ENCODE measurements at places on chromosomes 1 and 21.
A peak's percentile ranks its signal among the peaks of the same experiment; 100 is the strongest.

GRCh38 chr1:216766633-216767327, 43.6 kb upstream of the ESRRG start:
- no peak for DNase-seq

DNA sequence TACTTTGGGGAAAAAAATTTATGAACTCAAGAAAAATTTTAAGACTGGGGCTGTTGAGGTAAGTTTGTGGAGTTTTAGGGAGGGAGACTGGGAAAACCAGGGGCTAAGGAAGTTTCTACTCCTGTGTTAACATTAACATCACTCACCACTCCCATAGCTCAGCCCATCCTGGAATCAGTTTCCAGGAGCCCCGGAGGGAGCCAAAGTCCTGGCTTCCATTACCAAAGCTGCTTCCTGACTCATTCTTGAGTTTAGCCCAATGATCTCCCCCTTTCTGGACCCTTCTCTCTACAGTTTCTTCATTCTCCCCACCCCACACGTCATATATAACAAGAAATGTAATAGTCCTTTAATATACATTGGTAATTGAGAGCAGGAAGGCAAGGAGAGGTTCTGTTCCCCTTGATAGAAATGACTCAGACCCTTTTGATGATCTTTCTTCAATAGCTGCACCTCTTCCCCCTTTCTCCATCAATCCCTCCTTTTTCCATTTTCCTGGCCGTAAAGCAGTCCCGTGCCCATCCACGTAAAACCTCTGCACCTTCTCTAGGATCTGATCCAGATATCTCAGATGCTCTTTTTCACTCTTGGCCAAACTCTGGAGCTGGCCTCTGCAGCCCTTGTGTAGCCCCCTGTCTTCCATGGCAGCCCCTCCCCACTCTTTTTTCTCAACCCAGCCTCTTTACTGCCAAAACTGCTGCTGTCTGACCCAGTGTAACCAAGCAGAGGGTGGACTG, 4.6 kb upstream of the PIAS3 start:
- DNase-seq = no peak

DNA sequence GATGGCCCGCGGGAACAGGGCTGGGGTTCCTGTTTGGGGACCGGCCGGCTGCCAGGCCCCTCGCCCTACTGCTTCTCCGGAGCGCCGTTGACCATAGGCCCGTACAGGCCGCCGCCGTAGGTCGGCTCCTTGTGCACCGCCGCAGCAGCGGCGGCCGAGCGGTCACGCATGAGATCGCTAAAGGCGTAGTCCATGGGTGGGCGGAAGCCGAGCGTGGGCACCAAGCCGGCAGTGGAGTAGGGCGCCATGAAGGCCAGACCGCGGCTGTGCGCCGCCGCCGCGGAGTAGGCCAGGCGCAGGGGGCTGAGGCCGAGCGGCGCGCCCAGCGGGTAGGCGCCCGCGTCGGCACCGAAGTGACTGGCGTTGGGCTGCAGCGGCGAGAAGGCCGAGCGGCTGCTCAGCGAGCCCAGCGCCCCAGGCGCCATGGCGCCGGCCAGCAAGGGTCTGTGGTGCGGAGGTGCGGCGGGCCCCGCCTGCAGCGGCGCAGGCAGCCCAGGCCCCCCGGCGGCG, 4.6 kb downstream of the DMRTA2 start:
- no peak for DNase-seq

DNA sequence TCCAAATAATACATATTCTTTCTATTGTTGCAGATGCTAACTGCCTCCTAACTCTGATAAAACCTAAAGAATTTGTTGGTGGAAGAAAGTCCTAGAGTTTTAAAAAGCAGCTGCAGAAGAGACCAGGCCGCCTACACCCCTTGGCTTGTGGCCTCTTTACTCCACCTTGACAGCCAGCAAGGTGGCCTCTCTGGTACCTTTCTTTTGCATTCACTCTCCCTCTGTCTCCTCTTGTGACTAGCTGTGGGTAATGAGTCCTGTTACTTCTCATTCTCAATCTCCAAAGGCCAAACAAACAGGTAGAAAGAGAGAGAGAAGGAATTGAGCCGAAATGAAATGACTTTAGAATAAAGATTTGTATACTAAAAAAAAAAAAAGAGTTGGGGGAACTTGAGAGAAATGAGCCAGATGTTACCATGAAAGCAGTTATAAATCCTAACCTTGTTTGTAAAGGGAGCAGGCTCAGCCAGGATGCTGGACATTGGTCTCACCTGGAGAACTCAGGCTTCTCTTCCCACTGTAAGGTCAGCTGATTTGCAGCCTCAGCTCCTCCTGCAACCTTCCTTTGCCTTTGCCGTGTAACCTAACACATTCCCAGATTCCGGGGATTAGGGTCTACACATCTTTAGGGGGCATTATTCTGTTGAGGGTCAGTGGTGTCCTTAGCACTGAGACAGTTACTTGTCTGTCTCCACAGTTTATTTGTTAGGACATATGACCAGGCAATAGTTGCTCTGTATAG, 164.1 kb upstream of the IRF2BP2 start:
- DNase-seq = no peak

- no peak for DNase-seq
These were observed 174.4 kb downstream of the DSCAM start for GRCh38 chr21:40672602-40673001.

DNA sequence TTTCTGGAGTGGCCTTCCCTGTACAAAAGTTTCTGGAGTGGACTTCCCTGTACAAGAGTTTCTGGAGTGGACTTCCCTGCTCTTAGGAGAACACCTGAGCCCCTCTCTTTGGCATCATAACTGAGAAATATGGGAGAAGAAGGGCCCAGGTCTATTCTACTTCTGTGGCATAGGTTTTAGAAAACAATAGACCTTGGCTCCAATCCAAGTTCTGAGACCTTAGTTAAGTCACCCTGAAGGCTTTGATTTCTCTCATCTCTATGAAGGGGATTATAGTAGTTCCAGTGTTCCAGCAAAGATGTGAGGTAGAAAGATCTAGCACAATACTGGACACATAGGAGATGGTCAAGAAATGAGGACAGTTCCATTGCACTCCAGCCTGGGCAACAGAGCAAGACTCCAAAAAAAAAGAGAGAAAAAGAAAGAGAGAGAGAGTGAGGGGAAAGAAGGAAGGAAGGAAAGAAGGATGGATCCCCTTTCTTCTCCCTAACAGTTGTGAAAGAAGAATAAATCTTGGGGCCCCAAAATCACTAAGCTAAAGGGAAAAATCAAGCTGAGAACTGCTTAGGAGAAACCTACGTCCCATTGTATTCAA, 13.3 kb upstream of the EIF4G3 start:
- no peak for DNase-seq

DNA sequence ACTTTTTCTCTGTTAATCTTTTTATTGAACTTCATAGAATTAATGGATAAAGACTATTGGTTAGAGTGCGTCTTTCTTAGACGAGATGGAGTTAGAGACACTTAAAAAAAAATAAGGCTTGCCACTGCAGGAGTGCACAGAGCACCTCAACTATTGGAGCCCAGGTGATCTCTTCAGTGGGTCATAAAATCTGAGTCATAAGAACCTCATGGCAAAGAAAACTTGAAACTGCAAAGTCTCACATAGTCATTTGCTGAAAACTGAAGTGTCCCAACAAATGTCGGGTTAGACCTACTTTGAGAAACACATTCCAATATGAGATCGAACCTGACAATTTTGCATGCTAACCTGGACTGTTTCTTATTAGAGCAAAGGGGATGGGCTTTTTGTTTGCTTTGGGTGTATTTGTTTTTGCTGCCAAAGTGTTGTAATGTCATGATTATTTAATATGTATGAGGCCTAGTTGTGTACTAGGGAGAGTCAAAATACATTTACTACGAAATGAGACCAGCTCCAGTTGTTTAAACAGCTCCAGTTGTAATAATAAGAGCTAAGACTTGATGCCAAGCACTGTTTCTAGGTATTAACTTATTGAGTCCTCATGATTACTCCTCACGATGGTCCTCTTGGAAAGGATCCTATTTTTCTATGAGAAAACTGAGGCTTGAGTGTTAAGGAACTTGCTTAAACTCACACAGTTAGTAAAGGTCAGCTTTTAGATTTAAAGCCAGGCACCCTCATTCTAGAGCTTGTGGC, 65.1 kb downstream of the DDR2 start:
- DNase-seq = no peak

- no peak for DNase-seq
These were observed 311.9 kb upstream of the PLD5 start for GRCh38 chr1:242836423-242836822.

- DNase-seq = peak; percentile 16
These were observed 39.2 kb downstream of the CAMK2N1 start for GRCh38 chr1:20446796-20447195.

DNA sequence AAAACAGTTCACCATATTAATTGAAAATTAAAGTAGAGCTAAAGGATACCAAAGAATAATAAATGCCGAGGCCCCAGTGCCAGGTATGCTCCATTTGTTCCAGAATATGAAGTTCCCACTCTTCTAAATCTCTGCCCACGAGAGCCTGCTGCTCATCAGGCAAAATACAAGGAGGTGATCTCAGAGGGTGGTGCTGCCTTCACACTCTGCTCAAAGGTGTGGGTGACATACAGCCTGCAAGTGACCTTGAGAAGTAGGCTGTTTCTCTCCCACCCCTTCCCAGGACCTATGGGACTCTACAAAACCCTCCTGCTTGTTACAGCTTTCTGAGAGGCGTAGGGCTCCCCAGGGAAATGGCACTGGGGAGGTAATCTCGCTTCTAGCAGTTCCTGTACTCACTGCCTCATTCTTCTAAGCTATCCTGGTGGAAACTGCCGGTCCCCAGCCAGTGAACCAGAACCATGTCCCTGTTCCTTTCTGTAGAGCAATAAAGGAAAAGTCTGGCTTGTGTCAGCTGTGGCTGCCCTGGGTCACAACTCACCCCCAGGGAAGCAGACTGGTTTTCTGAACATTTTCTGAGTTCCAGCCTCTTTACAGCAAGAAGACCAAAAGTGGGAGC, 26.9 kb upstream of the DPT start:
- no peak for DNase-seq

- no peak for DNase-seq
These were observed 33.5 kb downstream of the XCL1 start for GRCh38 chr1:168609741-168610510.

GRCh38 chr1:183831311-183831710, 26.4 kb downstream of the RGL1 start:
- DNase-seq = no peak

GRCh38 chr1:22259551-22260282, 116.8 kb upstream of the WNT4 start:
- DNase-seq = no peak

DNA sequence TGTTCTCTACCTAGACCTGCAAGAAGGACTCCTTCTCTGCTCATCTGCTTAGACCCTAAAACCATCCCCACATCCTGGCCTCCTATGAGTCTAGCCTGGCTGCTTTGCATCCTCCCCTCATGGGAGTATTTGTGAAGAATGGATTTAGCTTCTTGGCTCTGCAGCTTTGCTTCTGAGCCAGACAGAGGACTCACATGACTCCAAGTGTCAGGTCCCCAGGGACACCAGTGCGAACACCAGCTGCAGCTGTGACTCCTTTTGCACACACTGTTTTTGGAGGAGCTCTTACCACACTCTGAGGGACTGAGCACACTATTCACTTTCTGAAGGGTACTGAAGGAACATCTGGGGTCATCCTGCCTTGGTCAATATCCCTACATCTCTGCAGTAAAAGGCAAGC, 131.8 kb upstream of the SGIP1 start:
- DNase-seq = no peak
